ENCODE measurements at places on chromosomes 1 and 21.
A peak's percentile ranks its signal among the peaks of the same experiment; 100 is the strongest.

GRCh38 chr1:30425046-30425445 is 298.3 kb downstream of the MATN1 start:
- DNase-seq: no peak

DNA sequence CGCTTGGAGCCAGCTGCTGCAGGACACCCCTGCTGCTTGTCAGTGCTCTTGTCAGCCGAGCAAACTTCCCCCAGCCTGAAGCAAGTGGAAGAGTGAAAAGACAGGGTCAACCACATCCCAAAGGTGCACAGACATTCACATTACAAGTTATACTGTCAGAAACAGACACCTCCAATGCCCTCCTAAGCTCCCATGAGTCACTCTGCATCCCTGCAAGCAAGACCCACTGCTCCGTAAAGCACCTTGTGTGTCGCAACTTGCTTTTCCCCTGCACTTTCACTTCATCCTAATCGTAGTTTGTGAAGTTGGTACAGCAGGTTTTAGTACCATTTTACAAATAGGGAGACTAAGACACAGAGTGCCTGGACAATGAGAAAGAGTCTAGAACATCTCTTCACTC is 51.1 kb downstream of the KCNH1 start:
- no peak for DNase-seq

DNA sequence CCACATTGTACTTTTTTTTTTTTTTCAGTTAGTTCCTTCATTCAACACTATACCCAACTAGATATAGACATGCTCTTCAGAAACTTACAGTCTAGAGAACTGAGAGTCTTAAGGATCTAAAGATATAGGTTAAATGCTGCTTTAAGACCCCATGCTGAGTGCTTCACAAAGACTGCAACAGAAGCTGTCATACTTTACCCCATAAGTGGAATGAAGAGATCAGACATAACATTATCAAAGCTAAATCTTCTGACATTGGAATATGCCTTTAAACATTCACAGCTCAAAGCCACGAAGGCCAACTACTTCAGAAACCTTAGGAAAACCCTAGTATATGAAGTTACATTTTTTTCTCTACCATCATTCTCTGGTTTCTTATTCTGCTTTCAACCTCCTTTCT is 666.4 kb downstream of the KCNT2 start:
- no peak for DNase-seq

GRCh38 chr1:150973836-150974579 is 627 bp downstream of the CERS2 start:
- no peak for DNase-seq

GRCh38 chr1:32372149-32372756 is 9.9 kb downstream of the TSSK3 start:
- no peak for DNase-seq

GRCh38 chr21:26751305-26751704 is 93.9 kb downstream of the ADAMTS1 start:
- DNase-seq: no peak

- DNase-seq: no peak
These were observed 195.7 kb downstream of the MIS18A start for GRCh38 chr21:32083197-32083596.

- DNase-seq: no peak
These were observed 12.2 kb upstream of the RIPK4 start for GRCh38 chr21:41778930-41779600.

DNA sequence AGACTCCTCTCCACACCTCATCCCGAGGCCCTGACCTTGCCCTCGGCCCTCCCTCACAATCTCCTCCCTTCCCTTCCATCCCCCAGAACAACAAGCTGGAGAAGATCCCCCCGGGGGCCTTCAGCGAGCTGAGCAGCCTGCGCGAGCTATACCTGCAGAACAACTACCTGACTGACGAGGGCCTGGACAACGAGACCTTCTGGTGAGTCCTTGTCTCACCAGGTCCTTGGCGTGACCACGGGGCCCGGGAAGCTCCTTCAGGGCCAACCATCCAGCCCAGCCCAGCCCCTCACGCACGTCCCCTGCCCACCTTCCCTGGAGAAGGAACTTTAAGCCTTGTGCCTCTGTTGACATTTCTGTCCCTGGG is 15.6 kb downstream of the PODN start:
- no peak for DNase-seq

DNA sequence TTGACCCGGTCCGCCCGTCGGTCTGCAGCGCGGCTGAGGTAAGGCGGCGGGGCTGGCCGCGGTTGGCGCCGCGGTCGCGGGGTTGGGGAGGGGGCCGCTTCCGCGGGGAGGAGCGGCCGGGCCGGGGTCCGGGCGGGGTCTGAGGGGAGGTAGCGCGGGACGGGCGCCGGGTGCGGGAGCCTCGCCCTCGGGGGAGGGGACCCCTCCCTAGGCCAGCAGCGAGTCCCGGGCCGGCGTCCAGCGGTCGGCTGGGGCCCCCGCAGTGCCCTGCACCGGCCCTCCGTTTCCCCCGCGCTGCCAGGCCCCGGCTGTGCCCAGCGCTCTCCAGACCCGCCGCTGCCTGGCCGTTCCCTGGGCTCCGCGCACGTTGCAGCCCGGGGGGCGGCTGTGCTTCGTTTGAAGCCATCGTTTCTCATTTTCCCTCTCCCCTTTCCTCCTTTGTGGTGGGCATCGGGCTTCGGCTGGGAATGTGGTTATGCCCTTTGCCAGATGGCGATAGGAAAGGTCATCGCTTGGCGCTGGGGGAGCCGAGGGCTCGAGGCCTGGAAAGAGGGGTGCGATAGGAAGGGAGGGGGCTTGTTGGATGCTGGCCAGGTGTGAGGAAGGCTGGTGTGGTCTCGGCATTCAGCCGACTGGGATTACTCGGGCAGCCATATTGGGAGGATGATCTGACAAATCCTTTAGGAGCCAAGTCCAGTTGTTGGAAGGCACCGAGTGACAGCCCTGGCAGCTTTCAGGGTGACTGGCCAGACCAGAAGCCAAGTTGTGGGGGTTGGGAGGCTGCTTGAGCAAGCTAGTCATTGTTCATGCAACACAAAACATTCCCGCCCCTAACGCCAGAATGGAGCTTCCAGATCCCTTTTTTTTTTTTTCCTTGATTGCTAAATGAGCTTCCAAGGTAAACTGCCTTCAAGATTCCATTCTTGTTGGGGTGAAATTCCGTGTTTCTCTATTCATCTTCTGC is 753 bp downstream of the KIF1B start:
- DNase-seq: peak; percentile 71

DNA sequence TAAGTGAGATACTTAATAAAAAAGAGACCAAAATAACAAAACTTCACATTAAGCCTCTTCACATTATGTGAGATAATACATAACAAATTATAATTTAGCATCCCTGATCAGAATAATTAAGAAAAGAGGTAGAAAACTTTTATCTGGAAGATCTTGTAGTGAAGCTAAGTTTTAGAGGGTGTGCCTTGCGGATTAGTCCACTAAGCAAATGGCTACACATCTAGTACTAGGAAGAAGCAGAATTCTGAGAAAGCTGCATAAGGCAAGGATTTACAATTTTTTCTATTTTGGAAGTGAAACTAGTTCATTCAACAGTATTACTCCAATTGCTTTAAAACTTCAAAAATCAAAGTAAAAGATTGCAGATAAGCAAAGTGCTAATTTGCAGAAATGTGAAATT is 3.5 kb downstream of the YOD1 start:
- no peak for DNase-seq

All from BJ (cell line).